CD4-positive, alpha-beta T cell treated with Interleukin-6 at 100 ng/mL for 8 hours (primary cell): ENCODE measurements at places on chromosomes 7 and 10.

GRCh38 chr7:46522354-46522906 lies 601.4 kb upstream of the IGFBP3 start:
- no peak for DNase-seq

- no peak for DNase-seq
Observed at GRCh38 chr7:100580466-100581283, 5.3 kb downstream of the LRCH4 start.

- no peak for DNase-seq
Observed at GRCh38 chr10:8618834-8619233, 564.3 kb downstream of the GATA3 start.

DNA sequence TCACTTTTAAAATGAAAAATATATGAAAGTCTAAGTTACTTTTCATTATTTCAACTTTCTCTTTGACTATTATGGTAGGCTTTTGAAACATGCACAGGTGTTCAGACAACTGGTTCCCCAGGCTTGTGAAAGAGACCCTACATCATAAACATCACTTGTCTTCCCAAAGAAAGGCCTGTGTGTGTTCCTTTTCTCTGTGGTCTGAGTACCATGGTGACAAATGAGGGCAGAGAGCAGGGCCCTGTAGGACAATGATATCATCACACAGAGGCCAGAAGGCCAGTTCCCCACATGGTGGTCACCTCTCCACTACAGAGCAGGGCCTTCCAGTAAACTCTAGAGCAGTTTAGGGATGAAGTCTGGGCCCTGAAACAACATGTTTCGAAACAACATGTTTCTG lies 288.8 kb downstream of the USP6NL start:
- no peak for DNase-seq

DNA sequence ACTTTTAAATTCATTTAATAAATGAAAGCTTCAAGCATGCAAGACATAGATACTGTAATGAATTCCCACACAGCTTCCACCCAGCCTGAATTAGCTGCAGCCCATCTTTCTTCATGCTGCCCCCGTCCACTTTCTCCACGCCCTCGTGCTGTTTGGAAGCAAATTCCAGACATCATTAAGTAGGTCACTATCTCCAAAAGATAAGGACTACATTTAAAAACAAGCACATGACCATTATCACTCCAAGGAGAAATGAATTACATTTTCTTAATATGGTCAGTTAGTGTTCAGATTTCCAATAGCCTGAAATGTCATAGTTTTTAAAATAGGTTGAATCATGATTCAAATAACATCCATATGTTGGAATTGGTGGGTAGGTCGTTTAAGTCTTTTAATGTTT lies 24.3 kb downstream of the LMTK2 start:
- no peak for DNase-seq

DNA sequence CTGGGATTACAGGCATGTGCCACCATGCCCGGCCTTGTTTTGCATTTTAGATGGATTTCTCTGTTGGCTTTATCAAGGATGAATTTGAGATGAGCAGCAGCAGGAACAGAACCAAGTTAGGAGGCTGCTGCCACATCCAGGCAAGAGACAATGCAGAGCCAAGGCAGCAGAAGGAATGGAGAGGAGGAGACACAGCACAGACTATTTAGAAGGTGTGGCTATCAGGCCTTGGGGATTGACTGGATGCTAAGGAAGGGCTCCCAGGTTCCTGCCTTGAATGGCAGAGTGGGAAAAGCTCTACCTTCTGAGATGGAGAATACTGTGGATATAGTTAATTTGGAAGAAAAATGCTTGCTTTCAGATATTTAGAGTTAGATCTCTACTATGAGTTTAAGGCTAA lies 484.7 kb upstream of the C7orf33 start:
- DNase-seq = no peak

- DNase-seq = no peak
Observed at GRCh38 chr10:127524908-127525665, 24.0 kb upstream of the NPS start.

DNA sequence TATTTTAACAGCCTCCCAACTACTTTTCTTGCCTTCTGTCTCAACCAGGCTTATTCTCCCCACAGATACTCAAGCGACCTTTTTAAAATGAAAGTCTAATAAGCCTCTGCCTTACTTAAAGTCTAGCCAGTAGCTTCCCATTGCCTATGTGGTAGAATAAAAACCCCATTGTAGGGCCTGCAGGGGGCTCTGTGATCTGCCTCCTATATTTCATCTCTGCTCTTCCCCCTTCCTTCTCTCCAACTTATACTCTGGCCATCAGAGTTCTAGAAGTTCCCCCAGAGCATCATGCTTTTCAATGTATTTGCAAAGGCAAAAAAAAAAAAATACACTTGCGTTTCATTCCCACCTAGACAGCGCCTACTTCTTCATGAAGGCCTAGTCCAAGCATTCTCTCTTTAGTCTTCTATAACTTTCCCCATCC lies 167.7 kb upstream of the ADO start:
- DNase-seq = peak; percentile 16

DNA sequence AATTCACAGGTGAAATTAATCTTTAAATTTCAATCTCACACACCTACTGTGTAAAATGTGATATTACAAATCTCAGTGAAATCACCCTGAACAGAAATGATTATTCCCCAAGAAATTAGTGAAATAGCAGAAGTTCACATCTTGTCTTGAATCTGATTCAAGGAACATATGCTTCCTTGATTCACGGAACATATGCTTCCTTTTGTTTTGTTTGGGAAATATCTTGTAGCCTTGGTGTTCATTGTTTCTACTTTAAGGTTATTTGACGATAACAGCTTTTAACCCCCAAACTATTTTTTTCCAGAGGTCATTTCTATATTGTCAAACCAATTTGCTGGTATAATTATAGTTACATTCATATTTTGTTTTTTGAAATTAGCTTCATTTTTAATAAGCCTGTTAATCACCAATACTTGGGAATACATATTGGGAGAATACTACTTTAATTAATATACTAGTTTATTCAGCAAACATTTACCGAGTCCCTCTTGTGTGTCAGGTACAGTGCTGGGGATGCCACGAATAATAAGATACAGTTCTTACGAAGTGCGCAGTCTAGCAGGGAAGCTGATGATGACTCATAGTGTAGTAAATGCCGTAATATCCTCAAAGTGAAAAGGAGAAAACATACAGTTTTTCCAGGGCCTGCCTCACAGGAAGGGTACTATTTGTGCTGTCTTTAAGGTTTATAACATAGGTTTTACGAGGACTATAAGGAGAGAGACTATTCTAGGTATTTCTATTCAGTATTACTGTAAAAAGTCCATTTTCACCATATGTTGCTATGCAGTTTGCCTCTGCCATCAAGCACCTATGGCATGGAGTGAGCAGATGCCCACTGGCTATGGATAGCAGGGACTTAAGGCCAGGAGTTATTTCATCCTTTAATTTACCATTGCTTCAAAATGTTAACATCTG lies 32.5 kb downstream of the PRKAR2B start:
- DNase-seq = no peak
